ENCODE measurements at places on chromosomes 3 and 15. TPM values are rescaled to one million over a fixed set of nuclear protein-coding genes. Genes with fewer than 3 reads are reported as not detected.

- no peak for DNase-seq
- no peaks in the 10 kb centered on the region for H3K4me1 ChIP-seq
- H3K36me3 ChIP-seq = no peaks in the 10 kb centered on the region
Measured at GRCh38 chr3:189467451-189467850, 163.7 kb upstream of the TP63 start.

- no peaks in the 10 kb centered on the region for H3K4me1 ChIP-seq
- H3K27ac ChIP-seq = no peak overlapping the region
- no peaks in the 10 kb centered on the region for H3K27me3 ChIP-seq
- DNase-seq = no peak
- no peak overlapping the region for H3K4me3 ChIP-seq
Measured at GRCh38 chr3:56219894-56220805, 248.1 kb downstream of the ERC2 start.

DNA sequence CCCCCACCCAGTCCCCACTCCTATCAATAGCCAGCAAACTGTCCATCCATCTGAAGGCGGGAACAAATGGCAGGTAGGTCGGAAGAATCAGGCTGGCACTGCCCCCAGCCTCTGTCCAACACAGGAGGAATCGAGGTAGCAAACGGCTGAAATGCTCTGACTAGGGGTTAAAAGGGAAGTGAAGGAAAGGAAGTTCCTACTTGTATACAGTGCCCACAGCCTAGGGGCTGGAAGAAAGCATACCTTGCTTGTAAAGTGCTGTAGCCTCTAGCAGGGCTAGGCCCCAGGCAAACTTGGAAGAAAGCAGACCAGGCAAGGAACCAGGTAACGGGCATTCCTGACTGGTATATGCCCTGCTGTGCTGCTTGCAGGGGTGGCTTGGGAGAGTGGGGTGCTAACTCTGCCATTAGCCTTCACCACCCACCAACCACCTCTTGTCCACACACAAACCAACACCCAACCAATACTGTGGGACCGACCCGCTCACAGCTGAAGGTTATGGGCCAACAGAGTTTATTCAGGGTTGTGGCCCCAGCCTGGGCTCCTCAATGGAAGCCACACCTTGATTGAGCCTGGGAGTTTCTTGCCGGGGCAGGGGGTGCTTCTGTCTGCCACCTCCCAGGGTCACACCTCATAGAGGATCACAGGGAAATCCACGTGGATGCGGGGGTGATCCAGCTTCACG, 2.4 kb downstream of the TUSC2 start:
- H3K4me1 ChIP-seq = peaks cover 31% of the 10 kb centered on the region
- DNase-seq = no peak
- peaks cover 20% of the 10 kb centered on the region for H3K36me3 ChIP-seq
- H3K27ac ChIP-seq = no peak overlapping the region
- H3K27me3 ChIP-seq = no peaks in the 10 kb centered on the region

GRCh38 chr3:170090601-170090981, 52.8 kb downstream of the GPR160 start:
- no peak overlapping the region for H3K27ac ChIP-seq
- no peak overlapping the region for H3K4me3 ChIP-seq
- no peaks in the 10 kb centered on the region for H3K4me1 ChIP-seq
- H3K36me3 ChIP-seq = peaks cover 28% of the 10 kb centered on the region
- DNase-seq = no peak
- no peaks in the 10 kb centered on the region for H3K27me3 ChIP-seq

DNA sequence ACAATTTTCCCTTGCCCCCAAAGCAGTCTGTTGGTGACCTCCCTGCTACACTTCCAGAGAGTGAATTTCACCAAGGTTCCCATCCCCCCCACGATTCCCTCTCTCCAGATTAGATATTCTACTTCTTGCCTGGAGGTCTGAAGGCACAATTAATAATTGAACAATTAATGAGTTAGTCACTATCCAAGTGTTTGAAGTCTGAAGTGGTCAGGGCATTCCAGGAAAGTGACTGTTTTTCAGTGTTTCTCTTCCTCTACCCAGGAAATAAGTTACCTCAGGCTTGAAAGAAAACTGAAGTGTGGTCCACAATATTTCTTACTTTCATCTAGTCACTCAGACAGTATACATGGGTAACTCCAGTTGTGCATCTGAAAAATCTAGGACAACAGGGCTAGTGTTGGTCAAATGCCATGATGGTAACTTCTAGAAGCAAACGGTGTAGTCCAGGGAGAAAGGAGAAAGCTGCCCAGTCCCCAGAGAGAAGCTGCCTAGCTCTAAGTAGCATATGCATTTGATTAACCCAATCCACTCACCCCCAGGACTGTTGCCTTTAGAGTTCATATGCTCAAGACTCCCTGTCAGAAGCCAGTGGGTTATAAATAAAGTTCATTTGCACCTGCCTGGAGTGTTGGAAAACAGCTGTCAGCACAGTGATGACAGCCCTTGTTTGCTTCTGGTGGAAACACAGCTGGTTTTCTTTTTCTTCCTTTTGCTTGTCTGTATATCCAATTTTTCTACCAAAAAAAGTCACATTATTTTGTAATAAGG, 2.3 kb upstream of the TM4SF4 start:
- H3K4me1 ChIP-seq = peaks cover 37% of the 10 kb centered on the region
- no peak for DNase-seq
- H3K27ac ChIP-seq = peak overlapping the region; percentile 57
- H3K36me3 ChIP-seq = no peaks in the 10 kb centered on the region
- no peaks in the 10 kb centered on the region for H3K27me3 ChIP-seq

DNA sequence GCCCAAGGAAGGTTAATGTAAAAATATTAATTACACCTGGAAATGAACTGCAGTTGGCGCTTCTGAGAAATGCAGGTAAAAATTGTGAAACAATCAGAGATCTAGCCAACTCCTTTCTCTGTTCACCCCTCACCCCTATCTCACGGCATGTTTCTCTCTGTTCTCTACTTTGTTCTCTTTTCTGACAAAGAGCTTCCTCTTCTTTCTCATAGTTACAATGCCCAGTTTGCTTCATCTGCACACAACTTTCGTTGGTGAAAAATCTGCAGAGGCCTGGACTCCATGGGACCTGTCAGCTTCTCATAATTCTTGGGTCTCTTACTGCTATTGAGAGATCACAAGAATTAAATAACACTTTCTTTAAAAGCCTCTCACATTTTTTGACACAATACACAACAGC, 212.9 kb upstream of the LRRN1 start:
- no peak overlapping the region for H3K4me3 ChIP-seq
- H3K27me3 ChIP-seq = no peaks in the 10 kb centered on the region
- no peak overlapping the region for H3K27ac ChIP-seq
- H3K4me1 ChIP-seq = no peaks in the 10 kb centered on the region

DNA sequence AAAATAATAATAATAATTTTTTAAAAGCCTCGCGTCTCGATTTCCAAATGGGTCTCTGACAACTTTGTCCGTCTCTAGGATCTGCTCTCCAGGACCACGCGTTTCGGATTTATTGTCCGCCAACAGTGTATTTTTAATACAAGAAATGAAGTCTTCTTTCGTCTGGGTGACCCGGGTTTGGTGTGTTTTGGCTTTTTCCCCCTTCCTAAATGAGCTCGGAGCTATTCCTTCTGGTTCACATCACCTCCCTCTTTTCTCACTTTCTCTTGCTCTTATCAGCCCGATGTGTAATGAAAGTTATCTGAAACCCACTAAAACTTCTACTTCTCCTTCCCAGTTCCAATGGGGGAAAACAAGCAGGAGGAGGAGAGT, 516.7 kb downstream of the MECOM start:
- no peaks in the 10 kb centered on the region for H3K36me3 ChIP-seq
- H3K4me3 ChIP-seq = peak overlapping the region; percentile 88
- no peak for DNase-seq
- peak overlapping the region; percentile 87 for H3K27ac ChIP-seq

GRCh38 chr3:2961576-2961975, 148.6 kb downstream of the IL5RA start:
- DNase-seq = no peak
- H3K4me3 ChIP-seq = no peak overlapping the region
- no peak overlapping the region for H3K27ac ChIP-seq
- no peaks in the 10 kb centered on the region for H3K36me3 ChIP-seq

DNA sequence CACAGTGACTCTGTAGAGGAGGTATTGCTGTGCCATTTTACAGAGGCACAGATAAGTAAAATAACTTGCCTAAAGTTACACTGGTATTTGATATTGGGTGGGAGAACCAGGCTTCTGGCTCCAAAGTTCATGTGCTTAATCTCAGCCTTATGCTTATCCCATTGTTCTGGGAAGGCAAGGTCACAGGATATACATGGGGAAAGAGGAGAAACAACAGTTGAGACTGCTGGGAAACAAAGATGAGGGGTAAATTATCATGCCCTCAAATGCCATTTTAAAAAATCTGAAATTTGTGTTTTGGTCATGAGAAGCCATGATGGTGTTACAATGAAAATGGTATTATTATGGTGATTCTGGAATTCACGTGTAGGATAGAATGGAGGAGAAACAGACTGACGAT, 54.4 kb downstream of the EOMES start:
- no peak for DNase-seq
- H3K36me3 ChIP-seq = no peaks in the 10 kb centered on the region
- H3K27me3 ChIP-seq = no peaks in the 10 kb centered on the region
- H3K4me3 ChIP-seq = no peak overlapping the region
- H3K4me1 ChIP-seq = no peaks in the 10 kb centered on the region

- DNase-seq = no peak
- H3K27ac ChIP-seq = peak overlapping the region; percentile 16
- H3K27me3 ChIP-seq = no peaks in the 10 kb centered on the region
- H3K36me3 ChIP-seq = no peaks in the 10 kb centered on the region
Measured at GRCh38 chr15:37679627-37680026, 254.8 kb upstream of the TMCO5A start.

DNA sequence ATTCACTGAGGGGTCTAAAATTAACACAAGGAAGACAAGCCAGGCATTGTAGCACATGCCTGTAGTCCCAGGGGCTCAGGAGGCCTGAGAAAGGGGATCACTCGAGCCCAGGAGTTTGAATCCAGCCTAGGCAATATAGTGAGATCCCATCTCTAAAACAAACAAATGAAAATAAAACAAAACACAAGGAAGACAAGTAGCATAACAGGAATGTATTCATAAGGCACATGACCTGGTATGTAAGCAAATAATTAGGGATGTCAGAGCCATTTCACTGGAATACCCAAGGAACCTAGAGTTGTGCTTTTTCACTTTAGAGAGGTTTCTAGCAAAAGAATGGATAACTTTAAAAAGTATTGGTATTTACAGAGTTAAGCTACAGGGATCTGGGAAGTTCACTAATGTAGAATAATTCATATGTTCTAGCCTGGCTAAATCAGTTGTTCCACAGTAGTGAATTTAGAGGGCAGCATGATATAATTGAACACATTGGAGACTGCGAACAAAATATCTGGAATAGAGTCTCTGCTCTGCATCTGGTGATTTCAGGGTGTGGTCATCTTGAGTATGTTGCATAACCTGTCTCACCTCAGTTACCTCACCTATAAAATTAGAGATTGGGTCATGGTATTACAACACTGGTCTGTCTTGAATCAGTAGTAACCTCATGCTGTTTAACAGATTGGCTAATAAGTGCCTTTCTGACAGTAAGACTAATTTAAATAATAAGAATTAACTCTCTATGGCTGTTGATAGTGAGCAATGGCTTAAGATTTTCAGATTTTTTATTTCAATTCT, 9.3 kb downstream of the GRAMD1C start:
- no peak for DNase-seq
- no peaks in the 10 kb centered on the region for H3K36me3 ChIP-seq
- H3K4me3 ChIP-seq = no peak overlapping the region
- no peaks in the 10 kb centered on the region for H3K27me3 ChIP-seq

GRCh38 chr15:39580485-39581241, at the start of gene THBS1:
Gene THBS1 (plus strand): TSS chr15:39581079. CDS start chr15:39581858, 779 bp downstream.
- DNase-seq = peak; percentile 53
- peak within 1 kb of the TSS; percentile 72 for H3K27ac ChIP-seq
- no peaks in the 10 kb centered on the region for H3K27me3 ChIP-seq
- no peaks in the 10 kb centered on the region for H3K4me1 ChIP-seq
- peaks cover 2% of the 10 kb centered on the region for H3K36me3 ChIP-seq

DNA sequence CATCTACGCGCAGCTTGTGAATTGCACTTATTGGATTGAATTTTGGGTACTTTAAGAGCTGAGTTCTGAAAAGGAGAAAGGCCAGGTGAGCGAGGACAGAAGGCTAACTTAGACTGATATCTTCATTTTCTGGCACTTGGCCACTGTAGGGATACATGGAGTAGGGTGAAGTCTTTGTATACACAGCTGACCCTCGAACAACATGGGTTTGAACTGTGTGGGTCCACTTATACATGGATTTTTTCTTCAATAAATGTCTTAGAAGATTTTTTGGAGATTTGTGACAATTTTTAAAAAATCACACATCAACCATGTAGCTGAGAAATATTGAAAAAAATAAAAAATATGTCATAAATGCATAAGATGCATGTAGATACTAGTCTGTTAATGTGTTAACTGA, 18.3 kb downstream of the PTPRG start:
- no peak overlapping the region for H3K27ac ChIP-seq
- peaks cover 9% of the 10 kb centered on the region for H3K4me1 ChIP-seq
- no peaks in the 10 kb centered on the region for H3K36me3 ChIP-seq
- DNase-seq = no peak
- no peak overlapping the region for H3K4me3 ChIP-seq

DNA sequence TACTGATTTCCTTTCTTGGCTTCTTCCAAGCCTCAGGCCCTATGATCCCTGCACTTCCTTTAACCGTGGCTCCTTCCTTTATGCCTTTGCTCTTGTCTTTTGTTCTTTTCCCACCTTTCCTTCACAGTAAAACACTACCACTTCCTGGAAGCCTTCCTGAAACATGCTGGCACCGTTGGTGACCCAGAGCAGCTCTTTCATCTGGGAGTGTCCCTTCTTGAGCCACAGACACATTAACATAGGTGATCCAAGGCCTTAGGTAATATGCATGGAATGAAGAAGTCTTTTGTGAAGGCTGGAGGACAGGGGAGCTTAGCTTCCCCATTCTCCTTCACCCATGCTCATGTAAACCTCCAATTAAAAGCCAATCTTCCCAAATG, 39.4 kb downstream of the AMOTL2 start:
- DNase-seq = no peak
- H3K36me3 ChIP-seq = no peaks in the 10 kb centered on the region
- peaks cover 47% of the 10 kb centered on the region for H3K4me1 ChIP-seq
- H3K4me3 ChIP-seq = no peak overlapping the region
- H3K27ac ChIP-seq = peak overlapping the region; percentile 87

GRCh38 chr3:122397201-122397600, 13.2 kb downstream of the FAM162A start:
- H3K27ac ChIP-seq = no peak overlapping the region
- no peaks in the 10 kb centered on the region for H3K4me1 ChIP-seq
- DNase-seq = no peak
- no peak overlapping the region for H3K4me3 ChIP-seq
- H3K36me3 ChIP-seq = no peaks in the 10 kb centered on the region

GRCh38 chr15:90945091-90945490, 9.6 kb upstream of the RCCD1 start:
- no peaks in the 10 kb centered on the region for H3K27me3 ChIP-seq
- H3K36me3 ChIP-seq = peaks cover 80% of the 10 kb centered on the region
- no peak for DNase-seq
- no peak overlapping the region for H3K27ac ChIP-seq
- no peaks in the 10 kb centered on the region for H3K4me1 ChIP-seq
- no peak overlapping the region for H3K4me3 ChIP-seq

PPP1R14D gene
- total RNA-seq = not detected

SLC28A2 gene
- total RNA-seq = not detected

LRIG1 gene
- 131 TPM for total RNA-seq

ZPLD1 gene
- total RNA-seq = not detected

TPRG1 gene
- 7.4 TPM for total RNA-seq

SLC22A13 gene
- 0.99 TPM for total RNA-seq

SPINK8 gene
- total RNA-seq = not detected

NRG4 gene
- total RNA-seq = not detected

ACTRT3 gene
- 3.1 TPM for total RNA-seq
